Activated T-helper 9 cell treated with anti-CD3 and anti-CD28 coated beads, Interleukin-2, amount 50 U/mL, for 16 hours (primary cell): ENCODE measurements at places on chromosomes 7 and 10.

- no peak for DNase-seq
Observed at GRCh38 chr10:71877821-71878220, 26.8 kb upstream of the PSAP start.

DNA sequence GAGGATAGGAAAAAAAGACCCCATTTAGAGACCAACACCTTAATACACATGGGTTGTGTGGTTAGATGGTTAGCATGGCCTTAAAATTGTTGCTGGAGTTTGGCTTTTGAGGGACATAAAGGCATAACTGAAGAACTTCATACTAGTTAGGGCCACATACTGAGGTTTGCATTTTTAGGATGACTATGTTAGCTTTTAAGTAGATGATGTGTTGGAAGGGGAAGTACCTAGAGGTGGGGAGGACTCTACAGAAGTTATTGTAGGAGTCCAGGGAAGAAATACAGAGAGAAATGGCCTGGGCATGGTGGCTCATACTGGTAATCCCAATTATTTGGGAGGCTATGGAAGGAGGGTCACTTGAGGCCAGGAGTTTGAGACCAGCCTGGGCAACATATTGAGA is 40.5 kb downstream of the ENTPD1 start:
- no peak for DNase-seq

DNA sequence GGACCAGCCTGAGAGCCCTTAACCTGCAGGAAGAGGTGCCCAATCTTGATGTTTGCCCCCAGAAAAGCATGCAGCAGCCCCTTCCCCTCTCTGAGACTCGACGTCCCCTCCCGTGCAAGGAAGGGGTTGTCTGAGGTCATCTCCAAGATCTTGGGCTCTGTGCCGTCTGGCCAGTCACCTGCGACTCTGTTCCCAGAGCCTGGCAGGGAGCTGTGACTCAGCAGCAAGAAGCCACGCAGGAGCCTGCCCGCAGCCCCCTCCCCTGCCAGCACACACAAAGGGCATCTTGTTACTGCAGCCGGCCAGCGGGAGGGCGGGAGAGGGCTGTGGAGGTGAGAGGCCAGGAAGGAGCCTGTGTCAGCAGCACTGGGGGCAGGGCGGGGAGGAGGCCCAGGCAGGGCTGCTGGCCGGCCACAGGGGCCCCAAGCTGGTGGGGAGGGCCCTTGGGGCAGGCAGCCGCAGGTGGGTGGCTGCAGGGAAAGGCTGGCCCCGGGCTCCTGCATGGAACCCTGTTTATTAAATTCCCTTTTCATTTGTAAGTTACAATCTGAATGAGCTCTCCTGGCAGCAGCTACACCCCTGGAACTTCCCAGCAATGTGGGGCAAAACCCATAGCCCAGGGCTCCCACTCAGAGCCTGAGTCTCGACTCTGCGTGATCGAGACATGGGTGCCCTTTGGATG is 103.7 kb upstream of the ZMIZ1 start:
- DNase-seq: no peak

GRCh38 chr7:149459540-149460452 is 1.1 kb downstream of the ZNF777 start:
- no peak for DNase-seq

GRCh38 chr10:28778524-28778923 is 101.2 kb downstream of the BAMBI start:
- DNase-seq: no peak

- DNase-seq: no peak
Observed at GRCh38 chr7:101618207-101618839, 10.8 kb downstream of the MYL10 start.

GRCh38 chr10:132143162-132143561 is 43.6 kb upstream of the DPYSL4 start:
- DNase-seq: no peak

- DNase-seq: no peak
Observed at GRCh38 chr10:5457741-5458140, 41.6 kb downstream of the CALML5 start.

DNA sequence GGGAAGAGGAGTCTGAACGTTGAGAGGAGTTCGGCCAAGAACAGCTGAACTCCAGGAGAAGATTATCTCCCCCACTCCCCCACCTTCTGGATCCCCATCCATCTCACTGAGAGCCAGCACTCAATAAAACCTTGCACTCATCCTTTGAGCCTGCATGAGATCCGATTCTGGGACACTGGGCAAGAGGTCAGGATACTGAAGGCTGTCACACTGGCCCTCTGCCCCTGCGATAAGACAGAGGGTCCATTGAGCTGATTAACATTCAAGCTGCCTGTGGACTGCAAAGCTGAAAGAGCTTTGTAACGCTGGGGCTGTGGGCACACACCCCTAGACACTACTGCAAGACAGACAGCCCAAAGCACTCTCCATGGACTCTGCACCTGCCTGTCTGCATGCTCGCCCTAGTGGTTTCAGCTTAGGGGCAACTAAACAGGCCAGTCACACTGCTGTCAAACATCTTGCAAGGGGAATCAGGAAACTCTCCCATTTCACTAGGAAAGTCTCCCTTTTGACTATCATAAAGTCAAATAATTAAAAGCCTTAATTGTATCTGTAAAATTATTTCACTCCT is 42.3 kb upstream of the CNTNAP2 start:
- DNase-seq: no peak

GRCh38 chr10:110212119-110213006 is 5.0 kb downstream of the MXI1 start:
- no peak for DNase-seq

DNA sequence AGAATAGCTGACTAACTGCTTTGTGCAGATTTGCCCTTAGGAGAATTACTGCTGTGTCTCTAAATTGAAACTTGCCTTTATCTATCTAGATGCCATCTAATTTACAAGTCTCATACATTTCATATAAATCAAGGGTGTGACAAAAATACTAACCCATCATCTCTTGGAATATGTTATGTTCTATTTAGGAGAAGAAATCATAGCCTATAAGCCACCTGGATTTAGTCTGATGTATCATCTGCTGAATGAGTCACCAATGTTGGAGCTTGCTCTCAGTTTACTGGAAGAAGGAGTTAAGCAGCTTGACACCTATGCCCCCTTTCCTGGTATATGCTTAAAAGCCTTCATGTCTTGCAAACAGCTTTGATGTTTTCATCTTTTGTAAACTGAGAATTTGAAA is 43.5 kb downstream of the NUP205 start:
- no peak for DNase-seq

DNA sequence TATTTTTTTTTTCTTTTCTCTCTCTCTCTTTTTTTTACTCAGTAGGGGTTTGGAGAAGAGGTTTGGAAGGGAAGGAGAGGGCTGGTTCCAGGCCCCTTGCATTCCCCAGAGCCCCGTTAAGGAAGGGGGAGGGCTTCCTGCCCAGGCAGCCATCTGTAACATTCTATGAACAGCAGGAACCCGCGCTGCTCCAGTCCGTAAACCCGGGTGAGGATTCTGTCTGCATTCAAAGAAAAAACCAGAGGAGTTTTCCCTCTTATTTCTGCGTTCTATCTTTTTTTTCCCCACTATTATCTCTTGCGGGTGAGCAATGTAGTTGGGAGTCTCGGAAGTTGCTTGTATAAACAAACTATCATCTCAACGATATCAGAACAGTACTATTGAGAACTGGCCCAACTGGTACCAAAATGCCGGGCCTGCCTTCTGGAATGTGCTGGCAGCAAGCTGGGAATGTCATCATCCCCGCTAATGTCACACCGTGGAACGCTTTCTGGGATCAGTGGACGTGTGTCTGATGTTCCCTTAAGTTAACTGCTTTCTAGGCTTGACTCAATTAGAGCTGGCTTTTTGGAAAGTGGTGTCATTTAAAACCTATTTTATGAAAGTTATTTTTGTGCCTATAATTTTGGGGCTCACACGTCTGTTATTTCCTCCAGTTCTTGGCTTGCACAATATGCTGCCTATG is 153.1 kb upstream of the MEOX2 start:
- DNase-seq: no peak

DNA sequence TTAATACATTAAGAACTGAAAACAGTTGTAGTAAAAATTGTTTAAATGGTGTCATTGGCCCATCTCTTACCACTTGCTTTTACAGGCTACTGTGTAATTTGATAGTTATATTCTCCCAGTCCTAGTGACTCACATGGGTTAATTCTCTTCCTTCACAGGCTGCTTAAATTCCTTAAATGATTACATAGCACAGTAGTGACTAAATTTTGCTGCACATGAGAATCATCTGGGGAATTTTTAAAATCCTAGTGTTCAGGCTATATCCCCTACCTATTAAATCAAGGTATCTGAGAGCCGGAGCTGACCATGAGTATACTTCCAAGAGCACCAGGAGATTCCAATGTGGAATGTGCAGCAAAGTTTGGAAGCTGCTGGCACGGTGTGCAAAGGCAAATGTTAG is 45.3 kb upstream of the ZNF800 start:
- no peak for DNase-seq

GRCh38 chr10:1575481-1576244 is 161.7 kb downstream of the ADARB2 start:
- no peak for DNase-seq

DNA sequence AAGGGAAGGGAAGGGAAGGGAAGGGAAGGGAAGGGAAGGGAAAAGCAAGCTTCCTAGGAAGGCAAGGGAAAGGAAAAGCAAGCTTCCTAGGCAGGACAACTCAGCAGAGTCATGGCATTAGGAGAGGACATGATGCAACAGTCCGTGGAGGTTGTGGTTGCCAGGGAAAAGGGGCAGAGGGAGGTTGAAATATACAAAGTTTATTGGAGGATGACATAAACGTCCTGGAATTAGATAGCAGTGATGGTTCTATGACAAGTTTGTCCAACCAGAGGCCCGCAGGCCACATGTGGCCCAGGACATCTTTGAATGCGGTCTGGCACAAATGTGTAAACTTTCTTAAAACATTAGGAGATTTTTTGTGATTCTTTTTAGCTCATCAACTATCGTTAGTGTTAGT is 59.8 kb upstream of the OPN4 start:
- DNase-seq: no peak
